ENCODE measurements at places on chromosomes 13 and 19.

DNA sequence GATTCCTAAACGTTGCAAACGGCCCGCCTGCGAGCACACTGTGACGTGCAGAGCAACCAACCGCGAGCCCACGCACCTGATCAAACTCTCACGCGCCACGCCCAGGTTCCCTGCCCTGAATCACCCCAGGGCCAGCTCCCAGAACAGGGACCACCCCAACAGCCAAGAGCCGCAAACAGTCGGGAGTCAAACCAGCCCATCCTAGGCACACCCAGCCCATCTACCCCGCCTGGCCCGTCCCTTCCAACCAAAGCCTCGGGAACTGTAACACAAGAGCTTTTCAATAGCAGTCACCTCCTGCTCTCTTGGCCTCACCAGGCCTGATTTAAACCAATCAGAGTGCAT is 8.9 kb downstream of the PIP5K1C start:
- no peak for DNase-seq

DNA sequence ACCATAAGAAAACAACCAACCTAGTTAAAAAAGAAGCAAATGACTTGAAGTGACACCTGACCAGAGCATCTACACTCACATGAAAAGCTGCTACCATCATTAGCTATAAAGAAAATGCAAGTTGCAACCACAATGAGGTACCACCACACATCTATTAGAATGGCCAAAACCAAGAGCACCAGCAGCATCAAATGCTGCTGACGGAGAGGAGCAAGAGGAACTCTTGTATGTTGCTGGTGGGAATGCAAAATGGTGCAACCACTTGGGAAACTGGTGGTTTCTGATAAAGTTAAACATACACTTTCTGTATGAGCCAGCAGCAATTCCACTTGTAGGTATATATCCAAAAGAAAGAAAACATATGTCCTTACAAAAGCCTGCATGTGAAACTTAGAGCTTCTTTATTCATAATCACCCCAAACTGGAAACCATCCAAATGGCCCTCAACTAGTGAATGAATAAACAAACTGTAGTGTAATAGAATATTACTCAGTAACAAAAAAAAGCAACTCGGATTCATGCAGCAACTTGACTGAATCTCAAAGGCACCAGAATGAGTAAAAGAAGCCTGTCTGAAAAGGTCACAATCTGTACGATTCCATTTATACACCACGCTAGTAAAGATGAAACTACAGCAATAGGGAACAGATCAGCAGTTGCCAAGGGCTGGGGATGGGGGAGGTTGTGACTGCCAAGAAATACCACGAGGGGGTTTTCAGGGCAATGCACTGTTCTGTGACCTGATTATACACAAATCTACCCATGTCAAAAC is 60.9 kb upstream of the RANBP3 start:
- DNase-seq: no peak

GRCh38 chr19:912181-913079 is 589 bp downstream of the R3HDM4 start:
- DNase-seq: no peak

DNA sequence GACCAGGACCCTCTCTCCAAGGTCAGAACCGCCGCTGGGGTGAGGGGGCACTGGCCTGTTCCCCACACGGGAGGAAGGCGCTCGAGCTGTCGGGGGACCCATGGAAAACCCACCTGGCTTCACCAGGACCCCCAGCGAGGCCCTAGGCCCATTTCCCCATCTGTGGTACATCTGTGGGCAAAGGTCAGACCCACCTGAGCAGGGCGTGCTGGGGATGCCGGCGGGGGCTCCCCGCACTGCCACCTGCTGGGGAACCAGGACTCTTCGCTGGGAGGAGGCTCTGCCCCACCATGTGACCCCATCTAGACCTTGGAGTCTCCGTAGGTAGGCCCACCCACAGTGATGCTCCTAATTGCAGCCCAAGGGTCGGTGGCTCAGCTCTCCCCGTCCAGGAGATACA is 511 bp downstream of the WDR88 start:
- DNase-seq: no peak

- no peak for DNase-seq
These were observed 10.3 kb downstream of the NEK5 start for GRCh38 chr13:52118595-52118994.

DNA sequence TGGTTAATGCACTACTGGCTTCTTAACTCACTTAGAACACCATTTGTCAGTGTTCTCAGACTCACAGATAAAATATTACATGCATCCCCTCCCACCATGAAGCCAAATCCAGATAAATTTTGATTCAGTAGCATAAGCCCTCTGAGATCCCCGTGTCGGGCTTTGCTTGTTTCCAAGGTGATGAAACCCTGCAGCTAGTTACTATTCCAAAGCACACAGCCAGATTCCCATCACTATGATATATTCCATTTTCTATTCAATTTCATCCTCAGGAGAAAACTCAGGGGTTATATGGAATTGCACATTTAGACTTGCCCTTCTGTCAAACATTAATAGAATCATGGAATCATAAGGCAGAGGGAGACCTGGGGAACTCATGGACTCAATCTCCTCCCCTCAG is 9.4 kb upstream of the FAM124A start:
- DNase-seq: no peak

DNA sequence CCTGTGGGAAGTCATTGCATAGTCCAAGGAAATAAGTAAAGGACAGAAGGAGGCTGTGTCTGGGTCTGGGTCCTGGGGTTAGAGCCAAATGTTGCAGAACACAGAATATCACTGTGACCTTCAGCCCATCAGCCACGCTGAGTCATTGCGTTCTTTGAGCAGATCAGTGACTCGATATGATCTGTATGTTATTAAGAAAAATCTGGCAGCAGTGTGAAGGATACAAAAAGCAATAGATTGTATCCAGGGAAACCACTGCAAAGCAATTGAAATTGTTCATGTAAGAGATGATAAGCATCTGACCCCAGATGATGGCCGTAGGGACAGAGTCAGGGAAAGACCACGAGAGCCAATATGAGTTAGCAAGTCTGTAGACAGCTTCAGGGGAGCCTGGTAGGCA is 1575.1 kb upstream of the SLC10A2 start:
- no peak for DNase-seq

- no peak for DNase-seq
These were observed 921 bp upstream of the TEX29 start for GRCh38 chr13:111319521-111319920.

GRCh38 chr13:113801289-113801961 is 42.4 kb downstream of the TMEM255B start:
- DNase-seq: no peak

- DNase-seq: no peak
These were observed 362.1 kb downstream of the EFNB2 start for GRCh38 chr13:106173346-106173745.

- no peak for DNase-seq
These were observed 55.2 kb downstream of the CEBPG start for GRCh38 chr19:33428627-33429125.

DNA sequence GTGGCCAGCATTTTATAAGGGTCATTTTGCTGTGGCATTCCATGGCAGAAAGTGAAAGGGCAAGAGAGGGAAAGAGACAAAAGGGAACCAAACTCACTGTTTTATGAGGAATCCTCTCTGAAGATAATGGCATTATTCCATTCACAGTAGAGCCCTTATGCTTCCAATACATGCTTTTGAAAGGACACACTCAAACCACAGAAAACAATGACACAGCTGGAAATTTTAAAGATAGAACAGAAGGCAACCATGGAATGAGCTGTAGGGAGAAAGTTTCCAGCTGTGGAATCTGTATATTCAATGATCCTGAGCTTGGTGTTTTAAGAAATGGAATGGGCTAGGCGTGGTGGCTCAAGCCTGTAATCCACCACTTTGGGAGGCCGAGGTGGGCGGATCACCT is 677.4 kb downstream of the SLITRK1 start:
- no peak for DNase-seq
